NCI-H187 treated with DMSO at 0.1 percent for 48 hours (cell line): ENCODE measurements at places on chromosomes 4 and X.

- no peak for DNase-seq
Measured at GRCh38 chr4:164442180-164442579, 311.8 kb upstream of the SMIM31 start.

- DNase-seq = no peak
Measured at GRCh38 chrX:20217271-20217670, 49.4 kb downstream of the RPS6KA3 start.

DNA sequence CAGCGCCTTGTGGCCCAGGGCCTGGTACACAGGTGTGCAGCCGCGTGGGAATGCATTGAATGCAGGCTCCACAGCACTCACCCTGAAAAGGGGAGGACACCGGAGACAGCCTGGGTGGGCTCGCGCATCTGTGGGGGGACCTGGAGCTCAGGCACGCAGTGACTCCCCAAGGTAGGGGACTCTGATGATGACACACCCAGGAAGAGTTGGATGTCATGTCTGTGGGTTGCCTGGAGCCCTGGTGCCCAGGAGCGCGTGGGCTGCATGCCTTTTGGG is 32.7 kb upstream of the HTRA3 start:
- DNase-seq = no peak

DNA sequence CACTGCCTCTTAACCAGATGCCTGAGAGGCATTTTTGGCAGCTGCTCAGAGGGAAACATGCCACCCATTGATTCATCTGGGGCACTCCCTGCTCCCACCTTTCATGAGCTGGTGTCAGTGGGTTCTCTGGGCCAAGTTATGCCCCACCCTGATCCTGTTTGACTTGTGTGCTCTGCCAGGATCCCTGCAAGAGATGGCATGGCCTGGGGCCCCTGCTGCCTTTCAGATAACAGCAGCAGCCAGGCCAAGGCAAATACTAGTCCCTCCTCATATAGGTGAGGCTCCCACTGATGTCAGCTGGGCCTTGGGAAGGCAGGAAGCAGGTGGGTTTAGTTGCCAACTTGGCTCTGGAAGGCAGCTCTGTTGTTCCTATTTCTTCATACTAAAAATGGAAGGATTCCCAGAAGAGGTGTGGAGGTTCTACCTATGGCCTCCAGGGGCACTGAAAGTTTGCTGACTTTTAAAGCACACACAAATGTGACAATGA is 192.9 kb upstream of the RBPJ start:
- no peak for DNase-seq

- DNase-seq = peak; percentile 80
Measured at GRCh38 chr4:113064244-113064643, 14.8 kb downstream of the ANK2 start.

DNA sequence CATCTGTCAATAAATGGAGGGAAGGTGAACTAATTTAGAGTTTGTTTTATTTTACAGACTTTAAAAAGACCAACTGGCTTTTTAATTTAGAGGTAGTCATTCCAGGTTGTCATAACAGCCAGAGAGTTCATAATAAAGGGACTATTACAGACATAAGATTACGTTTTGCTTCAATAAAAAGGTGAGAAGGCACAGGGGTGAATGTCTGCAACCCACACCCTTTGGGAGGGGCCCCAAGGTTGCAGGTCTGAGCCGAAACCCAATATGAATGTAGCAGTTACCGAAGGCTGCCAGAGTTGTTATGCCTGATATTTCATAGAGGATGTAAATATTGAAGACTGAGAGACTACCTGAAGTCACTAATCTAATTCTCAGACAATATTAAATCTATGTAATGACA is 329.7 kb upstream of the GALNT7 start:
- no peak for DNase-seq

GRCh38 chr4:153169776-153170175 is 34.5 kb upstream of the TRIM2 start:
- DNase-seq = no peak

- no peak for DNase-seq
Measured at GRCh38 chrX:154436374-154436982, 476 bp upstream of the GDI1 start.

GRCh38 chr4:155832664-155833063 is 33.4 kb downstream of the ASIC5 start:
- DNase-seq = no peak

DNA sequence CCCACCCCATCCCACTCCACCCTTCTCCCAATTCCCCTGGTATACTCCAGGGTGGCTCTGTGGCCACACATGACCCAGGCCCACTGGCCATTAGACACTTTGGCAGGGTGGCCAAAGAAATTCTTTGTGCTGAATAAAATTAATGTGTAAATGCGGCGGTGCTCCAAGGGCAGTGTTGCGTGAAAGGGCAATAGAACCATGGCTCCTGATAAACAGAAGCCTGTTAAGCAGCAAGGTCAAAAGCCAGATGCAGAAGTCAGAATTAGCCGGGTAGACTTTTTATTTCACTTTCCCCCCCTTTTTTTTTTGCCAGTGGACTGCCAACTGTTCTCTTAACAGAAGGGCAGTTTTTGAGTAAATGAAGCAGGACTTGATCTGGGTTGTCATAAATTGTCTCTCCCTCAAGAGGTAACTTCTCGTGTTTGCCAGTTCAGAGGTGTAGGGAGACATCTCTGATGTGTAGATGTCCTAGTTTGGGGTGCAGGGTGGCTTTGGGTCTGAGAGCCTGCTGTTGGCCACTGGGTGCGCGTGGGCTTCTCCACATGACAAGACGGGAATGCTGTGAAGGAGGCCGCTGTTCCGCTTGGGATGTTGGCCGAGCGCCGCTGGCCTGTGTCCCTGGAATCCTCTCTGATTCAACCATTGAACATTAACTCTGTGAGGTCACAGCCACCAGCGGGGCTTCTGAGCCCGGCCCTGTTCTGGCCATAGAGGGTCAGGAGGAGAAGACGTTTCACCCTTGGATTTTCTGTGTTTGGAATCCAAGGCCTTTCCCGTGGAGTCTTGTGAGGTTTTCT is 139.5 kb downstream of the TBL1X start:
- no peak for DNase-seq

- DNase-seq = no peak
Measured at GRCh38 chr4:48333587-48333986, 7.7 kb upstream of the SLAIN2 start.

GRCh38 chrX:23386726-23387125 is 52.1 kb downstream of the PTCHD1 start:
- no peak for DNase-seq

- DNase-seq = no peak
Measured at GRCh38 chr4:174930895-174931294, 12.7 kb downstream of the ADAM29 start.

DNA sequence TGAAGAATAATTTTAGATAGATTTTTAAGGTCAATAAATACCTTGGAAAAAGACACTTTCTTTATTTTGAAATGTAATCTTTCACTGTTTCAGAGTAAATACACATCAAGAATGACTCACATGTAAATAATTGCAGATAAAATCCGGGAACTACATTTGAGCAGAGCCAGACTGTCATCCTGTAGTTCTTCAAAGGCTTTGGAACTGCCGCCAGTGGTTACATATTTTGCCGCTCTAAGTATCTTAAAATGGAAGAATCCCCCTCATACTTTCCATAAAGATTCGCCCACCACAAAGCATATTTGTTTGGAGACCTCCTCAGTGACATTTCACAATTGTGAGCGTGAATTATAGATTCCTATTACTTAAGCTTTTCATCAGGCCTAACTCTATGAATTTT is 607.8 kb upstream of the ZFP42 start:
- no peak for DNase-seq

DNA sequence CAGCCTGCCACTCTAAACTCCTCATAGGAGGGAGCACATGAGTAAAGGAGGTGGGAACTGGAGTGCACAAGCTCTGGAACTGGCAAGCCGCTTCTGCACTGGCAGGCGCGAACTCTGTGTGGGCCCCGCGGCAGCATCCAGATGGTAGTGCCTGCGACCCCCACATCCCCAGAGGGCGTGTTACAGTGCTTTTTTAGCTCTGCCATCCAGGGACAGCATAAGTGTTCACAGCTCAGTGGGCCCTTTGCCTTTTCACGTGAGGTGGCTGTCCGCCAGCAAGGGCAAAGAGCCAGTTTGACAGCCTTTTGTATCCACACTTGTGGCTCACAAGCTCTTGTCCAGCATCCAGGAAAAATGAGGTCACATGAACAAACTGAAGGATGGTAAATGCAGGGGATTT is 581.6 kb upstream of the DIAPH2 start:
- DNase-seq = no peak

GRCh38 chr4:55784747-55785146 is 34.8 kb upstream of the EXOC1L start:
- no peak for DNase-seq

DNA sequence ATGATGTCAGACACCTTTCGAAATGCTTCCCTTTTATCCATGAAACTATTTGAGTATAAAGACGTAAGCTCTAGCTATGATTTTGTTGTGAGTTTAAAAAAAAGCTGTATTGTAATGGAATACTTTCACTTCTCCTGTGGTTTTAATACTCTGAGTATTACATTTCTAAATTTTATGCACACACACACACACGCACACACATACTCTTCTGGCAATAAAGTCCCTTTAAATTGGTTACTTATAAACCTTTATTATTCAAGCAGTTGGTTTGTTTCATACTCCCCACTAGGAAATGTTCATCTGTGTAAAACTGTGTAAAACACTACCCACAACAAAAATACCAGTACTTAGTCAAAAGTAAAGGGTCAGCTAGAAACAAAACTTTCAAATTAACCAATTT is 18.2 kb downstream of the VAMP7 start:
- no peak for DNase-seq

- DNase-seq = no peak
Measured at GRCh38 chrX:13415509-13415908, 95.7 kb upstream of the ATXN3L start.

GRCh38 chrX:108415891-108416290 is 22.3 kb downstream of the COL4A6 start:
- no peak for DNase-seq

- peak; percentile 27 for DNase-seq
Measured at GRCh38 chr4:123676890-123677229, 280.3 kb downstream of the SPRY1 start.
